ENCODE measurements at places on chromosomes 3 and 15.

DNA sequence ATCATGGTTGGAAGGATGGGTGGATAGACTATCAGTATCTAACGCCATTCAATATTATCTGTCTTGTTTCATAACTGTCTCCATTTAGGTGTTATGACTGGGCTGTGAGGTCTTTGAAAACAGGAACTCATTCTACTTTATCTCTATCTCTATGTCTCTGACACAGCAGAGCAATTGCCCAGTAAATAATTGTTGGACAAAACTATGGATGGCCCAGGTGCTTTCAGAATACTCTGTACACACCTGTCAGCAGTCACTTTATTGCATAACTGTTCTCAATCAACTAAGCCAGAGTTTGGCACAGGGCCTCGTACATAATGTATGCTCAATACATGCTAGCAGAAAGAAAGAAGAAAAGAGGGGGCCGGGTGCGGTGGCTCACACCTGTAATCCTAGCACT lies 210.3 kb downstream of the OPA1 start:
- no peak for DNase-seq

GRCh38 chr3:78905700-78906099 lies 862.1 kb downstream of the ROBO1 start:
- DNase-seq: no peak

DNA sequence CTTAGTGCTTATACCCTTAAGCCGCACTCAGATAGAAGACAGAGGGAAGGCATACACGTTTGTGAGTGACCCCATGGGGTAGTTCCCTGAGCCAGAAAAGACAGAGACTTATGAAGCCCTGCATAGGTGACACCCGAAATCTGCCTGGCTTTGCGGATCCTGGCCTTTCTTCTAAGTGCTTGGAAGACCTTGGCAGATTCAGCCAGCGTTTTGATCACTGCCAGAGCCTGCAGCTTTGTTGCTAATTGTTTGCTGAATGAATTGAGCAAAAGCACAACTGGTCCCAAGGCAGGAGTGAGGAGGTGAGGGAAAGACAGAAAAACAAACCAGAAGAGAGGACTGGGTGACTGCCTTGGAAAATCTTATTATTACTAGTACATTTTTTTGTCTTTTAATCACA lies 168.3 kb upstream of the ICE2 start:
- DNase-seq: no peak

GRCh38 chr15:101137312-101137940 lies 114.4 kb downstream of the CHSY1 start:
- DNase-seq: no peak

GRCh38 chr15:90315278-90315982 lies 36.7 kb upstream of the ZNF774 start:
- no peak for DNase-seq

- DNase-seq: no peak
Measured at GRCh38 chr3:4061783-4062360, 241.3 kb upstream of the SETMAR start.

DNA sequence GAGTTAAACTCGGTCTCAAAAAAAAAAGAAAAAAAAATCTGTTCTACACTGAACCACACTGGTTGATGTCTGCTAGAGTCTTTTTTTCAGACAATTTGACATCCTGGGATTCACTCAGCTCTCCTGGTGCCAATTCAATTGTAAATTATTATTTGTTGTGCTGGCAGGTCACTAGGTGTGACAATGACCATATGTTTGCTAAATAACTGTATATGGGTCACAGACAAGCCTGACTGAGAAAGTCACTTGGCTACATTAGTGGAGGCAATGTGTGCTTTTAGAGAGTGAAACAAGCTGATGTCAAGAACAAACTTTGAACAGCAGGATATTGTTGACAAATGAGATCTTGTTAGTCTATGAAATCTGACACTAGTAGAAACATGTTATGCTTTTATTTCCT lies 1379.1 kb downstream of the ZPLD1 start:
- no peak for DNase-seq

- no peak for DNase-seq
Measured at GRCh38 chr3:25289663-25290062, 138.4 kb upstream of the RARB start.

Data from stimulated activated CD8-positive, alpha-beta memory T cell treated with anti-CD3 and anti-CD28 coated beads, Interleukin-12 subunit alpha, Interleukin-12 subunit beta, amount 100 ng/mL, for 4 hours (primary cell).